MM.1S (cell line): ENCODE measurements at places on chromosomes 3 and 15.

DNA sequence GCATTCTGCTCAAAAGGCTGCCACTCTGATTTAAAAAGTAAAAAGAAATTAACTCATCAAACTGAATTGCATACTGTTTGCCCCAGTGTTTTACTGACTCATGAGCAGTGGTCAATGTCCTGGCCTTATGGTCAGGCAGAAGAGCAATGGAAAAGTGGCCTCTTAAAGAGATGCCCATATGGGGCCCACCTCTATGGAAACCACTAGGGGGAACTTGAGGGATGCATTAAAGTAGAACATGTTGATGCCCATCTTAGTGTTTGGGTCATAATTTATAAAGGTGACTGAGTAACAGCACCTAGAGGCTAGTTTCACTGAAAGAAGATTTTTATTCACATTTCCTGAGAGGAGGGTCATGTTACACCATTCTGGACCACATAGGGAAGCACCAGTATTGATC lies 66.5 kb upstream of the RNU6-1 start:
- H3K36me3 ChIP-seq = no peaks in the 10 kb centered on the region
- no peak overlapping the region for H3K4me3 ChIP-seq
- no peaks in the 10 kb centered on the region for H3K27me3 ChIP-seq
- DNase-seq = no peak
- H3K27ac ChIP-seq = no peak overlapping the region
- H3K4me1 ChIP-seq = peaks cover 7% of the 10 kb centered on the region; the same call in 1 of the 2 replicates

GRCh38 chr15:80233581-80233980 lies 18.4 kb downstream of the CTXND1 start:
- H3K27ac ChIP-seq = no peak overlapping the region
- no peak overlapping the region for H3K4me3 ChIP-seq
- no peaks in the 10 kb centered on the region for H3K36me3 ChIP-seq
- H3K4me1 ChIP-seq = no peaks in the 10 kb centered on the region

DNA sequence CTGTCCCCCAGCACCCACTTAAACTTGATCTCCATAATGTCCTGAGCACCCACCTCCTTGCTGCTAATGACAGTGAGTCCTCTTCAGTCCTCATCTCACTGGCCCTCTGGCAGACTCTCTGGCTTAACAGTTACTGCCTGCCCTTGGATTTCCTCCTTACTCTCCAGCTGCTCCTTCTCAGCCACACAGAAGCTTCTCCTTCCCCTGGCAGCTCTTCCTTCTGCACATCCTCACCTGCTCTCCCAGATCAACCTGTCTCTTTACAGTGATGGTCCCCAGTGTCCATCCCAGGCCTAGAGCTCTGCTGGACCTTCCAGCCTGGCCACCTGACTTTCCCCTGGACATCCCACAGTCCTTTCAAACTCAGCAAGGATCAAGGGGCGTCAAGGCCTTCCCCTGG lies 47.4 kb upstream of the SMAD3 start:
- no peak overlapping the region for H3K4me3 ChIP-seq
- H3K27ac ChIP-seq = no peak overlapping the region
- H3K4me1 ChIP-seq = no peaks in the 10 kb centered on the region
- DNase-seq = no peak

DNA sequence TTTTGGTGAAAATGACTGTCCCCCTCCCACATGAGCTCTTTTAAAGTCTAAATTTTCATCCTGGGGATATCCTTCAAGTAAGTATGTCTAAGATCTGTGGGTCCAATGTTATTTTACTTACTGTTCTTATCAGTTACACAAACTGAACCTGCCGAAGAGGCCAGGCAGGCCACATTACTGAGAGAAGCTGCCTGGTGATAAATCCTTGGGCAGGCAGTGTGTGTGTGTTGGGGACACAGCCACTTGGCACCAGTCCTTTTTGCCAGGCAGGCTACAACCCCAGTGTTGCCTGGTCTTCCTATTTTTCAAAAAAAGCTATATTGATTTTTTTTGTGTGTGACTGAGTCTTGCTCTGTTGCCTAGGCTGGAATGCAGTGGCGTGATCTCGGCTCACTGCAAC lies 50.6 kb upstream of the RASA2 start:
- H3K4me3 ChIP-seq = no peak overlapping the region
- peaks cover 68% of the 10 kb centered on the region for H3K4me1 ChIP-seq
- DNase-seq = no peak

DNA sequence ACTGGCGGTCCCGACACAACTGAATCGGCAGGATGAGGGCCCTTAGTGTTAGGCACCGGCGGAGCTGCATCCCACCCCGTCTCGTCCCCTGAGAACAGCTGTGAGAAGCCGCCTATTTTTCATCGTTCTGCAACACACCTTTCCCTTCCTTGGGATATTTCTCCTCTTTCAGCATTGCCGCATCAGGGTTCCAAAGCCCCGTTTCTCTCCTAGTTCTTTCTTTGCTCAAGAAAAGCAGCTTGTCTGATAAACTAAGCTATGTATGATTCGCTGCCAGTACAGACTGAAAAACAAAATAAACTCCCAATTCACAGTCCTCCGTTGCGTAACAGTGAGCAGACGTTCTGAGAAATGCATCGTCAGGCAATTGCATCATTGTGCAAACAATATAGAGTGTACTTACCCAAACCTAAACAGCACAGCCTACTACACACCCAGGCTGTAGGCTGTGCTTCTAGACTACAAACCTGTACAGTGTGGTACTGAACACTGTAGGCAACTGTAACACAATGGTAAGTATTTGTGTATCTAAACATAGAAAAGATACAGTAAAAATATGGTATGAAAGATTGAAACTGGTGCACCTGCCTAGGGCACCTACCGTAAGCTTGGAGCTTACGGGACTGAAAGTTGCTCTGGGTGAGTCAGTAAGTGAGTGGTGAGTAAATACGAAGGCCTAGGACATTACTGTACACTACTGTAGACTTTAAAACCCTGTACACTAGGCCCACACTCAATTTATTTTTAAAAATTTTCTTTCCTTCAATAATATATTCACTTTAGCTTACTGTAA lies 8.9 kb upstream of the ADAMTS17 start:
- no peaks in the 10 kb centered on the region for H3K36me3 ChIP-seq
- peaks cover 5% of the 10 kb centered on the region; the same call in 1 of the 2 replicates for H3K4me1 ChIP-seq
- peak overlapping the region; percentile 53; the same call in 1 of the 2 replicates for H3K27ac ChIP-seq
